ENCODE measurements at places on chromosomes 6 and 20.

- DNase-seq = no peak
Measured at GRCh38 chr20:34794006-34794585, 31.4 kb downstream of the NCOA6 start.

- DNase-seq = no peak
Measured at GRCh38 chr6:7827142-7827541, 83.4 kb downstream of the TXNDC5 start.

DNA sequence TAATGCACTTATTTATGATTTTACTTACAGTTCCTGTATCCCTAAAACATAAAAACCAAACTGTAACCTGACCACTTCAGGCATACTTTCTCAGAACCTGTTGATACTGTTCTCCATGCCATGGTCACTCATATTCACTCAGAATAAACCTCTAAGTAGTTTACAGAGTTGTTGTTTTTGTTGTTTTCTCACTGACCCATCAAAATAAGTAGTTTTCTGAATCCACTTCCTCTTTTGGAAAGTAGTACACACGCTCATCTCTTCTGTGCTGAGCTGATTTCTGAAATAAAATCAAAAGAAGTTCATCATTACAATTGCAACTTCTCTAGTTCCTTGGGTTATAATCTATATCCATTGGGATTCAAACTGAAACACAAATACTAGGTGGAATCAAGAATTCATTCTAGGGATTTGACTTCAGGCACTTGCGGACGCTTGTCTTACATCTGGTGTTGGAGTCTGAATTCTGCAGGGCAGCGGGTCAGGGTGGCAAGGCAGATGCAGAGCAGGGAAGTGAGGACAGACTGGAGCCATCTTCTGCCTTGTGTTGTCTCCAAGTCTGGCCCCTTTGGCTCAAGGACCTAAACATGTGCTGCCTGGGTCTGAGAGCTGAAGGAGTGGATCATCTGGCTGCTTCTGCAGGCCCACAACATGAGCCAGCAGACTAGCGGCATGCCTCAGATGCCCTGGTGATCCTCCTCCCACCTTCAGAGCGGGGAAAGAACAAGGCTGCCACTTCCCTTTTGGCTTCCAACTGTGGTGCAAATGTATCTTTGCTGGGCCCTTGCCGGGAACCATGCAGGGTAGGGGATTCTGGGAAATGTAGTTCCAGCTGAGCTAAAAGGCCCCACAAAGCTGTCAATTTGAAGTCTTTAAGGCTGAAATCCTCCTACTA is 167.9 kb upstream of the MYLIP start:
- DNase-seq = no peak

- no peak for DNase-seq
Measured at GRCh38 chr6:140744659-140745320, 1370.3 kb upstream of the CITED2 start.

- no peak for DNase-seq
Measured at GRCh38 chr6:169935348-169935718, 183.9 kb downstream of the ERMARD start.

GRCh38 chr6:30656513-30656912 is 9.6 kb downstream of the C6orf136 start:
- no peak for DNase-seq

GRCh38 chr6:3281631-3282475 is 23.1 kb downstream of the PSMG4 start:
- DNase-seq = no peak

GRCh38 chr6:43947860-43948259 is 177.8 kb downstream of the VEGFA start:
- no peak for DNase-seq

DNA sequence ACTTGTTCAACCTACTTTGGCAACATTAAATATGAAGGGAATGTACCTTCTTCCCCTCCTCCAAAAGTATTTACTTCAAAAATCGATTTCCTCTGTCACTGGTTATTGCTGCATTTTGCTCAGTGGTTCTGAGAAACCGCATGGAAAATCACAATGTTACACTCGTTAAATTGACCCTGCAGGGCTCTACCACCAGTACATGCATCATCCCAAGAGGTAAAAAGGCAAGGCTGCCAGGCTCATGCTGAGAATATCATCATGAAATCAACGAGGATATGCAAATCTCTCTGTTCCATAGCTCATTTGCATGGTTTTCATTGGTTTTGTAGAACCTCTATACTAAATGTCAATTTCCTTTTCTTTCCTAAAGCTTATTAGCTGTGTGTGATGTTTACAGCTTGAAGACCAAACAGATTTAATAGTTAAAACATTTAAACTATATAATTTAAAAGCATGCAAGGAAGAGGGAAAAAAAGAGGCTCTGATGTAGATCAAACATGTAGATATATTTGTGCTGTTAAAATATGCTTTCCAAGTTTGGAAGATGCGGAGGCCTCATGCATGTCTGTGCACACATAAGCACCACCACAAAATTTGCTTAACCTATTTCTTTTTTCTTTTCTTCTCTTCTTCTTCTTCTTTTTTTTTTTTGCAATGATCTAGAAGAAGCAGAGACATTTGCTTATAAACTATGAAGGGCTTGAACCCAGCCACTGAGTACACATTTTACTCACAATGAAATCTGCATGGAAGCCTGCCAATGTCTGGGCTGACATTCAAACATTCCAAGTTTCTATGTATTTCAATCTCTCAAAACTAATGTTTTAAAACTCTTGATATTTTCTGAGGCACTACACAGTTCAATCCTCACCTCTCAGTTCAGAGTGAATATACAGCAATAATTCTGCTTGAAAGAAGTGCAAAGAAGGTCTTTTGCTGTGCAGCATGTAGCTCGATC is 194.0 kb downstream of the GMPR start:
- DNase-seq = no peak

GRCh38 chr6:158042245-158042798 is 60.7 kb downstream of the SYNJ2 start:
- no peak for DNase-seq

- peak; percentile 59 for DNase-seq
Measured at GRCh38 chr6:51045548-51045947, 226.9 kb downstream of the TFAP2B start.

DNA sequence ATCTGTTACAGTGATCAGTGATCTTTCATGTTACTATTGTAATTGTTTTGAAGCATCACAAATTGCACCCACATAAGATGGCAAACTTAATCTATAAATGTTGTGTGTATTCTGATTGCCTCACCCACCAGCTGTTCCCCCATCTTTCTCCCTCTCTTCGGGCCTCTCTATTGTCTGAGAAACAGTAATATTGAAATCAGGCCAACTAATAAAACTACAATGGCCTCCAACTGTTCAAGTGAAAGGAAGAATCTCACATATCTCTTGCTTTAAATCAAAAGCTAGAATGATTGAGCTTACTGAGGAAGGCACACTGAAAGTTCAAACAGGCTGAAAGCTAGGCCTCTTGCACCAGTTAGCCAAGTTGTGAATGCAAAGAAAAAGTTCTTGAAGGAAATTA is 141.2 kb downstream of the CDK19 start:
- no peak for DNase-seq

DNA sequence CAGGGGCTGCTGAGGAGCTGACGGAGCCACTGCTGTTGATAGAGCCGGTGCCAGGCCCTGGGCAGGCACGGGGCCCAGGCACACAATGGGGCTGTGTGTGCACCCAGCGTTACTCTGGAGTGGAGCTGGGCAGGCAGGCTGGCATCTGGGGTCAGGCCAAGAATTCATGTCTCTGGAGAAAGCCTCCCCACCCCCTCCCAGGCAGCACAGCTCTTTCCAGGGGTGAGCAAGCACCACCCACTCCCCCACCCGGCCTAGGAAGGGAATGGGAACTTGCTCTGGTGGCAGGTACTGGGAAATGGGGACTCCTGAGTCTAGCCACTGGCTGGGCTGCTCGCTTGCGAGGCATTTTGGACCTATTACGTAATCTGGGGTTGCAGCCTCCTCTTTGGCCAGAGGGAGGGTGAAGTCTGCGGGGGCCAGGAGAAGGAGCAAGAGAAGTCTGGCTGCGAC is 22.7 kb downstream of the TFEB start:
- DNase-seq = no peak

DNA sequence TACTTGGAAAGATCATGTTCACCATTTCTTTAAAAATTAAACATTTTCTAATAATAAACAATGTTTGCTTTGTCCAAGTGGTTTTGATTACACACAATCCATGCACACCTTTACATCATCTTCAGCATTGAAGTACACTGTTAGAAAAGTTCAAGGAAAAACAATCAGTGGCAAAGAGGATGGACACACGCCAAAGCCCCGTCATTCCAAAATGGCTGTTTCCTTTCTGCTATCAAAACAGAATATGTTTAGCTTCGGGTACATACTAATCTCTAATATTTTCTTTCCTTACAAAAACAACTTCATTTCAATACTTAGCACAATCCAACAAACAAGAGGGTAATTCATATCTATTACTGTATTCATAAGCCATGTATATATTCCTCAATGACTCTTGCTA is 24.5 kb downstream of the REPS1 start:
- DNase-seq = no peak

DNA sequence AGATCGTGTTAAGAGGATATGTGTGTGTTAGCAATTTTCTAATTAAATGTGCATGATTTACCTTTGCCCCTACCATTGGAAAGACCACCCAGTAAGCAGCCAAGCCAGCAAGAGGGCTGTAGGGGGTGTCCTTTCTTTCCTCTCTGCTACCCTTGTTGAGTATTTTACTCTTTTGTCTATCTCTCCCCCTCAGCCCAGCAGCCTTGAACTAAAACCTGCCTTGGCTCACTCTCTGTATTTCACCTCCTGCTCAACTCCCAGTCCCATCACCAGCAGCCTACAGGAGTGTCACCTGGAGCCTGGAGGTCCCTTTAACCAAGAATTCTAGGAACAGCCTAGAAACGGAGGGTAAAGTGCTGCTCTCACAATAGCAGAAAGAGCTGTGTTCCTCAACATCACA is 81.0 kb downstream of the HIVEP2 start:
- no peak for DNase-seq

DNA sequence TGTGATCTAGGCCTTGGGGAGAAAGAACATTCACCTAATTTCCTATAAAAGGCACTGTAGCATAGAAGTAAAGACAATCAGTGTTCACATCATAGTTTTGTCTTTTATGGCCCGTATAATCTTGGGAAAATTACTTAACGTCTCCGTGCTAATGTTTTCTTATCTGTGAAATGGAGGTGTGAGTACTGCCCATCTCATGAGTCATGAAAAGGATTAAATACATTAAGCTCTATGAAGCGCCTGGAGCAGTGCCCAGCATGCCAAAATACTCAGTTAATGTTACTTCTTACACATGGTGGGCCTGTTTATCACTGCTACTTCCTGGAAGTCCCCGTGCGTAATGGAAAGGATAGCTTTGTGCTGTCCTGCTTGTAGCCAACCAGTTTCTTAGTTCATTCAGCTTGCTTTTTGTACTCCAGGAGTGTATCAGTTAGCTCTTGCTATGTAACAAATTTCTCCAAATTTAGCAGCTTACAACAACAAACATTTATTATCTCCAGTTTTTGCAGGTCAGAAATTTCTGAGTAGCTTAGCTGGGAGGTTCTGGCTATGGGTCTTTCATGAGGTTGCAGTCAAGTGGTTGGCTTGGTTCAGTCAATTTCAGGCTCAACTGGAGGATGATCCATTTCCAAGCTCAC is 103.6 kb upstream of the BMP2 start:
- DNase-seq = no peak

DNA sequence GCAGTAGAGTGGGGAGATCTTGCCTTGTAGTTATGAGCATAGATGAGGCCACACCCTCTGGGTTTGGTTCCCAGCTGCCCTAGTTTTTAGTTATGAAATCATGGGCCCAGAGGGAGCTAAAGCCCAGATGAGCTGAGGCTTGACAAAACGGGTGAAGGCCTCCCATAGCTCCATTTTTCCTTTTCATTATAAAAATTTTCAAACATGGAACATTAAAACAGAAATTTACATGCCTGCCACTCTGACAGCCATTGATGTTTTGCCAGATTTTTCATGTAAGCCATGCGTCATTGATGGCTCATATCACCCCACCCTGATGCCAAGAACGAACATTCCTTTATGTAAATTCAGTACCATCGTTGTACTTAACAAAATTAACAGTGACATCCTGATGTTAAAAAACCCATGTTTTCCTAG is 67.9 kb downstream of the IGF2R start:
- no peak for DNase-seq

DNA sequence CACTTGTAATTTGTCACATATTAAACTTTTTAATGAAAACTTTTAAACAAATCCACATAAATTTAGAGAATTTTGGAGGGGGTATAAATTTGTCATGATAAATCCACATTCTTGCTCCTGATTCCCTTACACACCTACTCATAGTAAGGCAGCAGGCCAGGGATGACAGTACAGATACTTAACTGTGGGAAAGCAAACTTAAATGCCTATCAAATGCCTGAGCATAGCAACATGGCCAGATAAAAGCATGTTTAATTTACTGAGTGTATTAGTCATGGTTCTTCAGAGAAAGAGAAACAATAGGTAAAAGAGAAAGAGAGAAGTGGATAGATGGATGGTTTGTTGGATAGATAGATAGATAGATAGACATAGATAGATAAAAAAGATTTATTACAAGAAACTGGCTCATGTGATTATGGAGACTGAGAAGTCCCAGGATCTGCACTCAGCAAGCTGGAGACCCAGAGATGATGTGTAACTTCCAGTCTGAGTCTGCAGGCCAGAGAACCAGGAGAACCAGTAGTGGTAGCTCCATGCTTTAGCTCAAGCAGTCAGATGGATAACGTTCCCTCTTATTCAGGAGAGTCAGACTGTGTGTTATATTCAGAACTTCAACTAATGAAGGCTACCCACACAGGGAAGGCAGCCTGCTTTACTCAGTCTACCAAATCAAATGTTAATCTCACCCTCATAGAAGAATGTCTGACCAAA is 15.9 kb upstream of the ADGRF1 start:
- DNase-seq = no peak

- DNase-seq = peak; percentile 34
Measured at GRCh38 chr20:46767127-46767761, 57.8 kb downstream of the SLC2A10 start.

- no peak for DNase-seq
Measured at GRCh38 chr20:872855-873520, 39.5 kb downstream of the FAM110A start.

DNA sequence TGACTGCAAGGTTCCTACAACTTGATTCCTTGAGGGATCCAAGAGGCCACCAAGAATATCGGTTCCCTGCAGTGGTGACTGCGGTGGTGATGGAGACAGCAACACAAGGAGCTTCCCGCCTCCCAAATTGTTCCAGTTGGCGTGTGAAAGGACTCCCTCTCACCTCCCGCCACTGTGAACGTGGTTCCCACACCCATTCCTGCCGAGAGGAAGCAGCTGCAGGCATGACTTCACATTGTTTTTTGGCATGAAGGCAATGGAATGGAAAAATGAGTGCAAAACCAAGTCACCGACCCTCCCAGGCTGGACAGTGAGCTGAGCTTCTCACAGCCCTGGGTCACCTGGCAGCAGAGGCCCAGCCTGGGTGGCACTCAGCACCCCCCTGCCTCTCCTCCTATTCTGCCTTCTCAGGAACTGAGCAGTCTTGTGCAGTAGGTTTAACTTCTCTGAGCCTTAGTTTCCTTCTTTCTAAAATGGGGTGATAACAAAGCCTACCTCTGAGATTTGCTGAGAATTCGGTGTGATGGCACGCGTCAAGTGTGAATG is 75.0 kb downstream of the CNKSR3 start:
- DNase-seq = no peak

- no peak for DNase-seq
Measured at GRCh38 chr6:154239392-154239791, 117.2 kb downstream of the IPCEF1 start.

GRCh38 chr20:41476013-41476441 is 109.4 kb upstream of the EMILIN3 start:
- DNase-seq = no peak

GRCh38 chr20:38982291-38982690 is 20.1 kb downstream of the DHX35 start:
- DNase-seq = no peak

GRCh38 chr20:32737371-32738223 is 5.7 kb downstream of the COMMD7 start:
- DNase-seq = no peak

Data from NCI-H1930 (cell line).